SJSA1 (cell line): ENCODE measurements at places on chromosomes 16 and 17. TPM values are rescaled to one million over a fixed set of nuclear protein-coding genes. Genes with fewer than 3 reads are reported as not detected.

- DNase-seq: no peak
Measured at GRCh38 chr16:55447231-55447630, 31.8 kb upstream of the MMP2 start.

DNA sequence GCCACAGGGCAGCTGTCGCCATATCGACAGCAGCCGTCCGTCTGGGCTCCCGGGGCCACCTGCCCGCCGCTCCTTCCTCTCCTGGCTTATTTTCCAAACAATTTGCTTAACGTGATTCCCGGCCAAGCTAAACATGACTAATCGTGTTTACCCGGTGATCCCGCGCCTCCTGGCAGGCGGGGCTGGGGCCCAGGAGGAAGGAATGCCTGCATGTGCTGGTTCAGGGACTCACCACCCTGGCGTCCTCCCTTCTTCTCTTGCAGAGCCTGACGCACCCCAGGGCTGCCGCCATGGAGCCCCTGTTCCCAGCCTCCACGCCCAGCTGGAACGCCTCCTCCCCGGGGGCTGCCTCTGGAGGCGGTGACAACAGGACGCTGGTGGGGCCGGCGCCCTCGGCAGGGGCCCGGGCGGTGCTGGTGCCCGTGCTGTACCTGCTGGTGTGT, 6.1 kb downstream of the SSTR5 start:
- DNase-seq: no peak

GRCh38 chr17:32007463-32008298, 498 bp downstream of the LRRC37B start:
- DNase-seq: peak; percentile 27

DNA sequence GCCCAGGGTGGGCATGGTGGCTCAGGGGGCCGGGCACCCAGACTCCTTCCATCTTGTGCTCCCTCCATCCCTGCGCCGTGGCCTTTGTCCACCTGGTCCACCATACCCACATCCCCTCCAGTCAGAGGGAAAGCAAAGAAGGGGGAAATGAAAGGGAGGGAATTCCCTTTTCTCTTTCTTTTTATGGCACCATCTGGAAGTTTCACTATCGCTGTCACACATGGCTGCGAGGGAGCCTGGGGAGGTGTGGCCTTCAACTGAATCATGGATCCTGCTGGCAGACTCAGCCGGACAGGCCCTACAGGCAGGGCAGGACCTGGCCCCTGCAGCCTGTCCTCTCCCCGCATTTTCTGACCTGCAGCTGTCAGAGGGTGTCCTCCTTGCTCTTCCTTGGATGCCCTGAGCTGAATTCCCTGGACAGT, 6.2 kb downstream of the SLC12A3 start:
- no peak for DNase-seq

- no peak for DNase-seq
Measured at GRCh38 chr16:19892902-19893301, 8.3 kb upstream of the GPRC5B start.

DNA sequence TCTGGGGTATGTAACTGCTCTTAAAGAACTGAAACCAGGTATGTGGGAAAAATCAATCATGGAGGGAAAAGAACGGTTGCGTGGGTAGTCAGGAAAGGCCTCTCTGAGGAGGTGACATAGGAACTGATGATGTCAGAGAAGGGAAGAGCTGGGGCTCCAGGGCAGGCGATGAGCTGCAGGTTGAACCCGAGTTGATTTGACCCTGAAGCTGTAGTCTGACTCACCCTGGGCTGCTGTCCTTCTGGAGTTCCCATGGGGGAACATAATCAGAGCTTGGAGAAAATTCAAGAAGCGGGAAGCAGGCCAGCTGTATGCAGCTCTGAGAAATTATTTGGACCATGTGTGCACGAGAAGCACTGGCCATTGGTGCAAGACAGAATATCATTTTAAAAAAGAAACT, 16.7 kb downstream of the SLC6A2 start:
- DNase-seq: no peak

- DNase-seq: no peak
Measured at GRCh38 chr17:28413804-28414203, 7.8 kb upstream of the SLC46A1 start.

- DNase-seq: peak; percentile 6
Measured at GRCh38 chr16:83420206-83420760, 387.5 kb upstream of the HSBP1 start.

DNA sequence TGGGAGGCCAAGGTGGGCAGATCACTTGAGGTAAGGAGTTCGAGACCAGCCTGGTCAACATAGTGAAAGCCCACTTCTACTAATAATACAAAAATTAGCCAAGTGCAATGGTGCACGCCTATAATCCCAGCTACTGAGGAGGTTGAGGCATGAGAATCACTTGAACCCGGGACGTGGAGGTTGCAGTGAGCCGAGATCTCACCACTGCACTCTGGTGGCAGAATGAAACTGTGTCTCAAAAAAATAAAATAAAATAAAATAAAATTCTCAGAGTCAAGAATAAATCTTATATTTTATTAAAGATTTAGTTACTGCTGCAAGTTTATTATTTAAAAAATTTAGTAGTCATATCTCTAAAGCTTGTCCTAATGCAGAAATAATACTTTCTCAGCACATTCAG, 29.7 kb downstream of the ARL4D start:
- no peak for DNase-seq

- DNase-seq: no peak
Measured at GRCh38 chr17:42017866-42018200, 594 bp upstream of the DNAJC7 start.

DNA sequence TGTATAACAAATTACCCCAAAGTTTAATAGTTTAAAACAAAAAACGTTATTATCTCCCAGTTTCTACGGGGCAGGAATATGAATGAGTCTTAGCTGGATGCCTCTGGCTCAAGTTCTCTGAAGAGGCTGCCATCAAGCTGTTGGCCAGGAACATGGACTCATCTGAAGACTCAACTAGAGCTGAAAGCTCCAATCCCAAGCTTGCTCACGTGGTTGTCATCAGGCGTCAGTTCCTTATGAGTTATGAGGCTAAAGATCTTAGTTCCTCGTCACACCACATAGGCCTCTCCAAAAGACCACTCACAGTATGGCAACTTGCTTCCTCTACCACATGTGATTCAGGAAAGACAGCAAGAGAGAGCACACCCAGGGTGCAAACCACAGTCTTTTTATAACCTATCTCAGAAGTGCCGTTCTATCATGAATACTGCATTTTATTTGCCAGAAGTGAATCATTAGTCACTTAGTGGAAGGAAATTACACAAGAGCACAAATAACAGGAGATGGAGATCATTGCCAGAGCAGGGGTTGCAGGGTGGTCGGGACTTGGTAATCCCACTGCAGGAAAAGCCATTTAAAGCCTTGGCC, 48.7 kb upstream of the NLK start:
- no peak for DNase-seq

- no peak for DNase-seq
Measured at GRCh38 chr17:74995847-74996246, 8.4 kb downstream of the CDR2L start.

DNA sequence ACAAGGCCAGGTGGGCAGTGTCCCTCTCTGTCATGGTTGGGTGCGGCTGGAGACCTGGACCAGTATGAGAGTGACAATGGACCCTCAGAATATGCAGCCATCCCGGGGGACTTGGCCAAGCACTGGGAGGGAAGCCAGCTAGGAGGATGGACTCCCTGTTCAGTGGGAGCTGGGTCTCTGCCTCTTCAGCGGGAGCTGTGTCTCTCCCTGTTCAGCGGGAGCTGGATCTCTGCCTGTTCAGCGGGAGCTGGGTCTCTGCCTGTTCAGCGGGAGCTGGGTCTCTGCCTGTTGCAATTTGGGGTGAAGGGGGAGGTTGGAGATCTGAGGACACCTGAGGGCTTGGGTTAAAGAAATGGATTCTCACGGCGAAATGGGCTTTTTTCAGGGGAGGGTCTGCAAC, 3.8 kb upstream of the PRSS33 start:
- no peak for DNase-seq

DNA sequence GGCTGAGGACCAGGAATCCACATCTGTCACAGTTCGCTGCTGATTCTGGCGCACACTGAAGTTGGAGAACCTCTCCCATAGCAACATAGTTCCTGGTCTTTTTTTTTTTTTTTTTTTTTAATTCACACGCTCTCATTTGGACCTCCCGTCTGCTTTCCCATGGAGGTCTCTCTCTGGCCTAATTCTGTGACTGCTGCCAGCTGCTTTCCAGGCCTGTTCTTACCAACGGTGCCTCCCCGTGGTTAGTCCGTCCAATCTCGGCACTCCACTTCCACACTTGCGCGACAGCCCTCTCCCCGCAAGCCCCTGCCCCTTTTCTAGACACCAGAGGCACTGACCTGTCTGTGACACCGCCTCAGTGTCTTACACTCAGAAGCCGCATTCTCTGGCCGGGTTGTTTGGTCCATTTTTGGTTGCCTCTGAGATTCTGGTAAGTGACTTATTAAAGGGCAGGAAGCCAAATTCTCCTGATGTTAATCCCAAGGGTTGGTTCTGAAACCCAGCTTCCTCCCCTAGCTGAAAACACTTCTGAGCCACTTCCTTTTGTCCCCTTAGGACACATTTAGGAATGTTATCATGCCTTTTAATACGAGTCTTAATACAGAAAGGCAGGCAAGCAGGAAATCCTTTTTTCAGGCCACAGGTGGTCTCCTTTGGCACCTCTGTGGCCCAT, 1.1 kb upstream of the AKTIP start:
- DNase-seq: no peak

DNA sequence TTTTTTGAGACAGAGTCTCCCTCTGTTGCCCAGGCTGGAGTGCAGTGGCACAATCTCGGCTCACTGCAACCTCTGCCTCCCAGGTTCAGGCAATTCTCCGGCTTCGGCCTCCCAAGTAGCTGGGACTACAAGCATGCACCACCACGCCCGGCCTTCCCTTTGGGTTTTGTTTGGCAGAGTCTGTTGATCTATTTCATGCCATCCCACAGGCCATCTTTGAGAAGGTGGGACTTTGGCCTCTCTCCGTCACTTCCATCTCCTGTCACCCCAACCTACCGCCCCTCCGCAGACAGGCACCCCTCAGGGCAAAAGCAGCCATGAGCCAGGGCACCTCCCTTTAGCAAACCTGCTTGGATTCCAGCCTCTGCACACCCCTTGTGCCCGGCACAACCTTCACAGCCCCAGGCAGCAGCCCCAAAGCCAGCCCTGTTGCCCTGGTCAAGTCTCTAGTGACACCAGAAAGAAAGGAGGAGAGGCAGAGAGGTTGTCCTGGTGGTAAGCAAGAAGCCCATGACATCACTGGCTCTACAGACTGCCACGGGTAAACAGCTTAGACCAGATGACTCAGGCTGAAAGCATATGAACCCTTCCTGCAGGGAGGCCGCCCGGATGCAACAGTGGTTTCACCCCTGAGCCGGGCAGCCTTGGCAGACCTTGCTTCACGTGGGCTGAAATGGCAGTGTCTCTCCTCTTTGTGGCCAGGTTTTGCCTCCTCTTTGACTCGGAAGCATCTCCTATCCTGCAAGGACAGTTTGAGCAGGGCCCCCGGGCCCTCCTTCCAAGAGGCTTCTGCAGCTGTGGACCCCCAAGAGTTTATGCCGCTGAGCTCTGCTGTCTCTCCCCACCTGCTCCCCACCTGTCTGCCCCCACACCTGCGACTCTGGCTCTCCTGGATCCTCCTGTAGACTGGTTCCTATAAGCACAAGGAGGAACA, 8.1 kb upstream of the TIMP2 start:
- peak; percentile 84 for DNase-seq

DNA sequence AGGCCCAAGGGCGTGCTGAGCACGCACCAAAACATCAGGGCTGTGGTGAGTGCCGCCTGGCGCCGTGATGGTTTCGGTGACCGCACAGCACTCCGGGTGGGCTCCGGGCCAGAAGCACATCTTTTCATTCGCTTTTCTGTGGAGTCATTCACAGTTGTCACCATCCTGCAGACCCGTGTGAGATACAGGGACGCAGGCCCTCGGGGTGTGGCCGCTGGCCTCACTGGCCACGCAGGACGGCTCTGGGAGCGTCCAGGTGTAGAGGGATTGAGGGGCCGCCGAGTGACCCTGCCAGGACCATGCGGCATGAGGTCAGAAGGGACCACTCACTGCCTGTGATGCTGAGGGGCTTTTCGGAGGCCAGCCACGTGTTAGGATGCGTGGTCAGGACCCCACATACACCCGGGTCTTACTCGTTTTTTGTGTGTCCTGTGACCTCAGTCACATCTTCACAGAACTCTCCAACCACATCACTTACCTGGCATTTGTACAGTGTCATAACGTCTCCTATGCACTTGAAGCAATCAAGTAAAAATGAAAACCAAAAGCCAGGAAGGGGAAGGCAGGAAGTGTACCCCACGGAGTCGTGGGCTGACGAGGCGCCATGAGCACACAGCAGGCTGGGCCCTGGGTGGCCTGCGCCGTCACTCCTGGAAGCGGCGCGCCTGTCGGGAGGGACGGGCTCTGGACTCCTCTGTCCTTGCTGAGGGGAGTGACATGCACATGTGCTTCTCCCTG, 7.8 kb downstream of the ACSF3 start:
- DNase-seq: no peak

DNA sequence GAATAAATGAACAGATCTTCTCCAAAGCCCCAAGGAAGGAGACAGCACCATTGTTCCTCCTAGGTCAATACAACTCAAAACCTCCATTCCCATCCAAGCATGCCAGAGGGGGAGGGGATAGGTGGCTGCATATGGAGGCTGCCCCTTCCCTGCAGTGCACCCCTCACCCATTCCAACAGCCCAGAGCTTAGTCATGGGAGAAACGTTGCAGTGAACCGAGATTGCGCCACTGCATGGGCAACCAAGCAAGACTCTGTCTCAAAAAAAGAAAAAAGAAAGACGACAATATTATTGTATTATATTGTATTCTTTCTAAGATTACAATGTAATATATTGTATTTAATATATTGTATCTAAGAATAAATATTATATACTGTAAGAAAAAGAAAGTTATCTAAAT, 36.4 kb upstream of the CD300E start:
- DNase-seq: no peak

DNA sequence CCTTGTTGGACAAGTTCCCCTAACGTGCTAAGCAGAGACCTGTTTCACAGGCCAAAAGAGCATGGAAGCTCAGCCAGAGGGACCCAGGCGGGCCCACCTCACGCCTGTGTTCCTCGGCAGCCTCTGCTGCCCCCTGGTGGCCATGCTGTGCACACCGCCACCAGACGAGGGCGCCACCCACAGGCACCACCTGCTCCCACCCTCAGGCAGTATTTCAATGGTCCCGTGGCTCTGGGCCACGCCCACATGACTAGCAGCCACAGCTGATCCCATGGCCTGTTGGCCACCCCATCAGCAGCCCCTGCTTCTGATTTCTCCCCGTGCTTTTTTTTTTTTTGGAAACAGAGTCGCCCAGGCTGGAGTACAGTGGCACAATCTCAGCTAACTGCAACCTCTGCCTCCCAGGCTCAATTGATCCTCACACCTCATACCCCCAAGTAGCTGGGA, 18.9 kb downstream of the MPG start:
- peak; percentile 92 for DNase-seq

Gene PHKG2
- 35.3 and 39.0 TPM in 2 replicates for total RNA-seq

Gene MT1A
- not detected in 2 replicates for total RNA-seq

Gene ALKBH5
- total RNA-seq: 52.3 and 61.3 TPM in 2 replicates

Gene TRAP1
- 50.7 and 54.2 TPM in 2 replicates for total RNA-seq

Gene GPATCH8
- total RNA-seq: 5.6 and 22.7 TPM in 2 replicates

Gene LIMD2
- total RNA-seq: 26.5 and 35.2 TPM in 2 replicates

Gene COL1A1
- 957 and 2,133 TPM in 2 replicates for total RNA-seq
